Caki2 (cell line): ENCODE measurements at places on chromosomes 1 and 21.

- DNase-seq = no peak
Measured at GRCh38 chr1:34865573-34865972, 6.0 kb upstream of the SMIM12 start.

DNA sequence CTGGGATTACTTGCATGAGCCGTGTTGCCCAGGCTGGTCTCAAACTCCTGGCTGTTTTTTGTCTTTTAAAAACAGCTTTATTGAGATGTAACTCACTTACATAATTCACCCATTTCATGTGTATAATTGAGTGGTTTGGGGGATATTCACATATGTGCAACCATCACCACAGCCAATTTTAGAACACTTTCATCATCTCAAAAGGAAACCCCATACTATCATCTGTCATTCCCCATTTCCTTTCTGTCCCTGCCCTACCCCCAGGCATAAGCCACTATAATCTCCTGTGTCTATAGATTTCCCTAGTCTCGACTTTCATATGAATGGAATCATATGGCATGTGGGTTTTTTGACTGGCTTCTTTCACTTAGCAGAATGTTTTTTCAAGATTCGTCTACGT lies 43.3 kb downstream of the GPR137B start:
- no peak for DNase-seq

GRCh38 chr1:181324797-181325616 lies 158.3 kb upstream of the CACNA1E start:
- DNase-seq = no peak

GRCh38 chr1:15882665-15883064 lies 35.2 kb downstream of the SPEN start:
- no peak for DNase-seq

DNA sequence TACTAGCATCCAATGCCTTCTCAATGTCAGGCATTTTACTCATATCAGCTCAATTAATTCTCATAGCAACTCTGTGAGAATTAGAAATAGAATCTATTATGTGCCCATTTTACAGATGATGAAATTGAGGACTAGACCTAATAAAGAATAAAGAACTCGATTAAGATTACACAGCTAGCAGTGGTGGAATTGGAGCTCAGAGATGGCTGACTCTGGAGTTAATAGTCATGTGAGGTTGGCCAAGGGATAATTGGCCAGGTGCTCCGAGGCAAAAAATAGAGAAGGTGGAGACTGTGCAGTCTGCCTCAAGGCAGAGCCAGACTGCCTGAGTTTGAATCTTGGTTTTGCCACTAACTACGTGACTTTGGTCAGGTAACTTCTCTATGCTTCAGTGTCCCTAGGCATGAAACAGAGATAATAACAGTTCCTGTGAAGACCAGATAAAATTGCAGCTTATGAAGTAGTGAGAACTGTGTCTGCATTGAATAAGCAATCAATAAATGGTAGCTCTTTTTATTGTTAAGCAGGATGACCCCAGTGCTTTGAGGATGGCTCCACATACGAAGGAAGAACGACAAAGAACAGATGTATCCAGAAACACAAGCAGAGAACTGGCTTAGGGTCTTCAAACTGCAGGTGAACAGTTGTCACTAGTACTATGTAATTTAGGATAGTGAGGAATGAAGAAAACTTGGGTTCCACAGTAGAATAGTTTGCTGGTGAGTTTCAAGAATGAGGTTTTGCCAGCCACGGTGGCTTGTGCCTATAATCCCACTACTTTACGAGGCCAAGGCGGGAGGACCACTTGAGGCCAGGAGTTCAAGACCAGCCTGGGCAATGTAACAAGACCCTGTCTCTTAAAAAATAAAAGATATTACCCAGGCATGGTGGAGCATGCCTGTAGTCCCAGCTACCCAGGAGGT lies 6.9 kb upstream of the CCSAP start:
- no peak for DNase-seq

- DNase-seq = no peak
Measured at GRCh38 chr1:24875991-24876506, 54.0 kb downstream of the RUNX3 start.
